ENCODE measurements at places on chromosomes 4 and X. TPM values are rescaled to one million over a fixed set of nuclear protein-coding genes. Genes with fewer than 3 reads are reported as not detected.

GRCh38 chrX:40152173-40152711 lies 54.5 kb upstream of the BCOR start:
- no peak for DNase-seq

- DNase-seq = no peak
Observed at GRCh38 chr4:68250151-68250930, 4.8 kb upstream of the TMPRSS11B start.

DNA sequence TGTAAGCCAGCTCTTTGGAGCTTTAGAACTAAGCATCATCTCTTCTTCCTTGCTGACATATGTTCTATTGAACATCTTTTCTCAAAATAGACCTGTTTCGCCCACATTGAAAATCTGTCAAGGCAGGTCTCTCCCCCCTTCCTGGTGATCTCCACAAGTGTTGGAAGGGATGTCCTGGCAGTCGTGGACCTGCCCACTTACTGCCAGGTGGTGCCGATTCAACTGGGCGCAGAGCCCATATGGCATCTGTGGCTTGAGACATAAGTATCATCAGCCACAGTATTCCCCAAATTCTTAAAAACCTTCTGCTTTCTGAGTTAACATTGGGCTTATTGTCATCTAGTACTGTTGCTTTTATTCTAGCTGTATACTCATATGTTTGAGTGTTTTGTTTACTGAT lies 969.3 kb upstream of the FTHL17 start:
- DNase-seq = no peak

DNA sequence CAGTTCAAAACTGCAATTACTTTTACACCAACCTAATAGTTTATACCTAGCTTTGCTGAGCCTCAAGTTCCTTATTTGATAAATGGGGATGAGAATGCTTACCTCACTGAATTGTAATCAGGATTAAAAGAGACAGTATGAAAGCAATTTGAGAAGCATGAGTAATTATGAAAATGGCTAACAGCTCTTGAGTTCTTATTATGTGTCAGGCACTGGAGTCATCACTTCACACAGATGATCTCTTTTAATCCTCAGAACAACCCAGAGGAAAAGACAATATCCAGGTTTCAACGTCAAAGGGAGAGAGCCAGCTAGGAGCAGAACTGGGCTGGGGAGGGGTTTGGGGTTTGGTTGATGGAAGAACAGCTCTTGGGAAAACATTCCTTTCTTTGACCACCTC lies 221.0 kb upstream of the NWD2 start:
- DNase-seq = no peak

GRCh38 chrX:47877327-47877726 lies 40.6 kb downstream of the ZNF81 start:
- DNase-seq = no peak

DNA sequence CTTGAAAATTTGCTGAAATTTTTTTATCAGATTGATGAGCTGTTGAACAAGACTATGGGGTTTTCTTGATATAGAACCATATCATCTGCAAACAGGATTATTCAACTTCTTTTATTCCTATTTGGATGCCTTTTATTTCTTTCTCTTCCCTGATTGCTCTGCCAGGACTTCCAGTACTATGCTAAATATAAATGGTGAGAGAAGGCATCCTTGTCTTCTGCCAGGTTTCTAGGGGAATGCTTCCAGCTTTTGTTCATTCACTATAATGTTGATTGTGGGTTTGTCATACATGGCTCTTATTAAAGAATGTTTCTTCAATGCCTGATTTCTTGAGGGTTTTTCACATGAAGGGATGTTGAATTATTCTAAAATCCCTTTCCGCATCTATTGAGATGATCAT lies 1139.5 kb downstream of the FAM133A start:
- no peak for DNase-seq

DNA sequence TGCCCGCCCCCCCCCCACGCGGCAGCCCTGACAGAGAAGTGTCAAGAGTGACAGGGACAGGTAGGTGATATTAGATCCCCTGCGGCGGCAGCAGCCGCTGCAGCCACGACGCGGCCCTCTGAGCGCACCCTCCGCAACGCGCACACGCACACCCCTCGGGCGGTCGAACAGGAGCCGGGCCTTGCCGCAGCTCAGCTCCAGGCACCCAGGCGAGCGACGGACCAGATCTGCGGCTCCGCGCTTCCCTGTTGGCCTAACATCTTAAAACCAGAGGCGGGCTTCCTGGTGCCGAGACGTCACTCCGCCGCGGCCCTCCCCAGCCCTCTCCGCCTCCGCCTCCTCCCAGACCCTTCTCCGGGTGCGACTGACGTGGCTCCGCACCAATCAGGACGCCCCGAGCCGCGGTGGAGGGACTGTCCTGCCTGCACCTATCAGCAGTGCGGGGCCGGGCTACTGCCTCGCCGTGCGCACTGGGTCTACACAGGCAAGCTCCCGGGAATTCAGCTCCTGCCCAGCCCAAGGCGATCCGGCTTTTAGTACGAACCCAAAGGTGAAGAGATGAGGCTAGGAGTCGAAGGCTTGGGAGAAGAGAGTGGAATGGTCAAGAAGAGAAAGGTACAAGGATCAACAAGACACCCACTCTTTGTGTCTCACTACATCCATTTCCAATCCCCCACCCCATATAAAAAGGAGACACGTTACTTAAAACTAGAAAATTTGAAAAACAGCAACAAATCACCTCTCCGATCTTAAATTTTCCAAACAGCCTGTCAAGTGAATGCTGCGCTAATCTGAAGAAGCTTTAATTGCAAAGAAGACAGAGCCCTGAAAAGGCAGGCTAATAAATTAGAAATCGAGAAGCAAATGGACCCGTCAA lies at the start of gene PITX2:
Gene PITX2, minus strand, starts transcription at position 237 of the 877 bp plus-strand sequence. CDS start 617 bp downstream, outside the sequence.
- DNase-seq = peak; percentile 98

DNA sequence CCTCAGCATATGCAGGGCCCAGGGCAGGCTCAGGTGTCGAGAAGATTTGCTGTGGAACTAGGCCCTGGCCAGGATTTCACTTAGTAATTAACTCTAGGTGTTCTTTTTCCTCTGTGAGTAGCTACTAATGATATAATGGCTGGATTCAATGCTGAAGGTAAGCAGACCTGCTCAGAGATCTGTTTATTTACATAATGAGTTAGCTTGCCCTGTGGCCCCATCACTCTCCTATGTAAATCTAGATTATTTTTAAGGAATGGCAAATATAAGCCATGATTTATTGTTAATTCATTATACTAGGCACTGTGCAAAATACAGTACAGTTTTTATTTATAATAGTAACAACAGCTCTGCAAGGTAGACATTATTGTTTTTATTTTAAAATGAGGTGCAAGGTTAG lies 117.2 kb downstream of the IRF2 start:
- DNase-seq = no peak

DNA sequence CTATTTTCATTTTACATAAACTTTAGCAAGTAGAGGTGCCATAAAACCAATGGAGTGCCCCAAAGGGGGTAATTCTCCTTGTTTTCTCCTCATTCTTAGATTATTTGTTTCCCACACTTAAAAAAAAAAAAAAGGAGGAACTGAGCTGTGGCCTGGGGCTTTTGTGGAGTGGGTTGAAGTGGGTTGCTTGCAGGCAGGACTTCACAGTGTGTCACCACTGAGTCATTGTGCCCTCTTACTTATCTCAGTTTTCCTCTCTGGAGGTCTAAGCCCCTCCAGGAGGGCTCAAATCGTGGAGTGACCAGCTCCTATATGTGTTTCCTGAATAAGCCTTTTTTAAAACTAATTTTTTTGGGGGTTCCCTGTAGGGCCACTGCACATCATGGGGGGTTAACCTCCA lies 69.0 kb downstream of the SLC16A2 start:
- DNase-seq = no peak

GRCh38 chr4:8078109-8078494 lies 80.5 kb downstream of the ABLIM2 start:
- no peak for DNase-seq

DNA sequence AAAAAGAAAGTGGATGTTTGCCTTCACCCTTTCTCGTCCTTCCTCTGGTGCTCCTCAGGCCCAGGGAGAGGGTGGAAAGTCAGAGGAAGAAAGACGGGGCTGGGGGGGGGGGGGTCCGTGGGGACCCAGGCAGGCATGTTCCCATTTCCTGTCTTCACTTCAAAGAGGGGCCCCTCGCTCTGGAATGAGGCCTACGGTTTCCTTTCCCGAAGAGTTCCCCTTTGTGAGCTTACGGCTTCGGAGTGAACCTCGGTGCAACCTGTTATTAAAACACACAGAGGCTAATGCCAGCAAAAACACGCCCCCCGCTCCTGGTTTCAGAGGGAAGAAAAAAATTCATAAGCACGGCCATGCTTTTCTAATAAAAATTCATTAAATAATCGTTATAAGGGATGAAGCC lies 40.1 kb downstream of the SHOX start:
- DNase-seq = no peak

DNA sequence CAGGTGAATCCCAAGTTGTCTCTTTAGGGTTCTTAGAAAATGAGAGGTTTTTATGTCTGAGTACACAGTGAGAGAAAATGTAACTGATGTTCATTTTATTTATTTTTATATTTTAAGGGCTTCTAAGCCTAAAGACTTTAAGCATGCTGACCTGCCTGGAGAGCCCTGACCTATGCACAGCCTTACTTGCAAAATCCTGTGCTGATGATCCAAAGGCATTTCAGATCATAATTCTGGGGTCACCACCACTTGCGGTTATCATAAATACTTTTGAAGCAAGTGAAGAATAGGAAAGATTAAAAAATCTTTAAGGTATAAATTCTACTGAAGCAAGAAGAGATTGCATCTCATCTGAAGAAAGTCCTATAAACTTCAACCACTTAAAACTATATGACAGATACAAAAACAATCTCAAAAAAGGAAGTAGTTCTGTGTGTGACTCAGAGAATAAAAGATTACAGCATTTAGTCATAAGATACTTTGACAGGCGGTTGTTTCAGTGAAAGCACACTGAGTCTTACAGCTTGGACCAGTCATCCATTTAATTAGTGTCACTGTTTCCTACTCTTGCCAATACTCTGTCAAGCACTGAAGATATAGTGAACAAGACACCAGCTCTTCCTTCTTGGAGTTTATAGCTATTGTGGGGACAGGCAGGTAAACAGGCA lies 245.2 kb upstream of the DIPK2B start:
- DNase-seq = no peak

DNA sequence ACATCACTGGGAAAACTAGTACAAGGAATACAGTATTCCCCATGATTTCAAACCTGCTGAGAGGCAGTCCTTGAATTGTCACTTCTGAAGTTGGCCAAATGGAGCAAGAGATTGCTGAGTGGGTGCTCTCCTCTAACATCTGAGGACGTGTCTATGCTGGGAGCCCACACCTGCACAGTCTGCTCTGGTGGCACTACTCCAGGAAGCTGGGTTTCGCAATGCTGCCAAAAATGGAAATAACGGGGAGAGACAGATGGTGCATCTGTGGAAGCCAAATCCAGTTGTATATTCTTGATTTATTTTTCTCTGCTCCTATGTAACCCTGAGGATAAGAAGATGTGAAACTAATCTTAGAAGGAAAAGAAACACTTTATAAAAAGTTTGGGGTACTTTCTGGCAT lies 240.1 kb upstream of the CTSO start:
- no peak for DNase-seq

DNA sequence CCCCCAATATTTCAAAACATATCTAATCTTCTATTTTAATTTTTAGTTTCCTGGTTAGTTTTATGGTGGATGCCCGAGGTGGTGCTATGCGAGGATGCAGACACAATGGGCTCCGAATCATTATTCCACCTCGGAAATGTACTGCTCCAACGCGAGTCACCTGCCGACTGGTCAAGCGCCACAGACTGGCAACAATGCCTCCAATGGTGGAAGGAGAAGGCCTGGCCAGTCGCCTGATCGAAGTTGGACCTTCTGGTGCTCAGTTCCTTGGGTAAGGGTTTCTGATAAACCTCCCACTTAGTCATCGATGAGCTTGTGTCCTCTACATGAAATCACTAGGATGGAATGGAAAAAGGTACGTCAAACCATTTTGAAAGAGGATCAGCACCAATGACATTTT lies 280.7 kb downstream of the ANK2 start:
- DNase-seq = no peak

DNA sequence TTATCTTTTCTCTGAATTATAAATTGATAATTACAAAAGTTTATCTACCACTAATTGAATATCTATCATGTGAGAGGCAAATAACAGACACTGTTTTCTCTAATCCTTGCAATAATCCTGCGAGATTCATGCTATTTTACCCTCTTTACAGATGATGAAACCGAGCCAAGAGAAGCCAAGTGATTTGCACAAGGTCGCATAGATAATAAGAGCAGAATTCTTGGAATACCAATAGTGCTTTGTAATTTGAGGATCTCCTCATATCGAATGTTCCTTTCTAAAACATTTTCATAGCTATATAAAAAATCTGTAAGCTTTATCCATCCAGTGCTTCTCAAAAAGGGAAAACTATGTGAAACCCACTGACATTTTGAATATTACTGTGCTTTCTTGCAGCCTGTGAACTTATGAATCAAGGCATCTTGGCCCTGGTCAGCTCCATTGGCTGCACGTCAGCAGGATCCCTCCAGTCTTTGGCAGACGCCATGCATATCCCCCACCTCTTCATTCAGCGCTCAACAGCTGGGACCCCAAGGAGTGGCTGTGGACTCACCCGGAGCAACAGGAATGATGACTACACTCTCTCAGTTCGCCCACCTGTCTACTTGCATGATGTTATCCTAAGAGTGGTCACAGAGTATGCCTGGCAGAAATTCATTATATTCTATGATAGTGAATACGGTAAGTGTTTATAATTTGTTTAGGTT lies 743.8 kb upstream of the ATOH1 start:
- no peak for DNase-seq

DNA sequence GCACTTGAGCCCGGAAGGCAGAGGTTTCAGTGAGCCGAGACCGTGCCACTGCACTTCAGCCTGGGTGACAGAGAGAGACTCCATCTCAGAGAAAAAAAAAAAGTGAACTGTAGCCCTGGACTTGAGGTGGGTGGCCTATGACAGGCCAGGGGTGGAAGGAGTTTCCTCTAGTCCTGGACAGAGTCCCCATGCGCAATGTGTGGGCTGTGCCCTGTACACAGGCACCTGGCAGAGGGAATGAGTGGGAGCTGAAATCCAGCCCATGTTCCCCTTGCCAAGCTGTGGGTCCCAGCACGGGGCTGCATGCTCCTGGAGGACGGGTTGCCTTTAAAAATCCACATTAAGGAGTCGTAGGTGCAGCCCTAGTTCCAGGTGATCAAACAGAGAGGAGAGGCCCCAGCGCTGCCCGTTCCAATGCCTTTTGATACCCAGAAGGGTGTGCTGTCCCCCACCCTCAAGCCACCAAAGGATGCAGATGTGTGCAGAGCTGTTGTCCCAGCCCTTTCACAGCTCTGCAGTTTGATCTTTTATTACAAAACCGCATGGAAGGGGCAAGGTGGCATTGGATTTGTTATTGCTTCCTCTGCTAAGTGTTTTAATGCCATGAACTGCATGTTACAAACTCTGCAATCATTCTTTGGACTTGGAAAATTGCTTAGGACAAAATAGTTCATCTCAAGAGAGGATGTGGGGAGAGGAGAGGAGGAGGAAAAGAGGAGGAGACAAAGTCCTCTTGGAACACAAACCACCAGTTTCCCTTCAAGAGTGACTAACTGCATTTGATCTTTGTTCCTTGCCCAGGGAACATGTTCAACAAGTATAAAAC lies 38.0 kb upstream of the PDK3 start:
- DNase-seq = no peak

Gene PCDH18
- 57.1 TPM for total RNA-seq

Gene CCNA2
- total RNA-seq = 0.98 TPM

Gene PAGE1
- not detected for total RNA-seq

Gene FREM3
- not detected for total RNA-seq

Gene PCYT1B
- total RNA-seq = 11.7 TPM
